SHP77 treated with DMSO at 0.1 percent for 48 hours (cell line): ENCODE measurements at places on chromosomes 4 and X.
A peak's percentile ranks its signal among the peaks of the same experiment; 100 is the strongest.

GRCh38 chrX:30572678-30573077 lies 4.9 kb downstream of the TASL start:
- no peak for DNase-seq

DNA sequence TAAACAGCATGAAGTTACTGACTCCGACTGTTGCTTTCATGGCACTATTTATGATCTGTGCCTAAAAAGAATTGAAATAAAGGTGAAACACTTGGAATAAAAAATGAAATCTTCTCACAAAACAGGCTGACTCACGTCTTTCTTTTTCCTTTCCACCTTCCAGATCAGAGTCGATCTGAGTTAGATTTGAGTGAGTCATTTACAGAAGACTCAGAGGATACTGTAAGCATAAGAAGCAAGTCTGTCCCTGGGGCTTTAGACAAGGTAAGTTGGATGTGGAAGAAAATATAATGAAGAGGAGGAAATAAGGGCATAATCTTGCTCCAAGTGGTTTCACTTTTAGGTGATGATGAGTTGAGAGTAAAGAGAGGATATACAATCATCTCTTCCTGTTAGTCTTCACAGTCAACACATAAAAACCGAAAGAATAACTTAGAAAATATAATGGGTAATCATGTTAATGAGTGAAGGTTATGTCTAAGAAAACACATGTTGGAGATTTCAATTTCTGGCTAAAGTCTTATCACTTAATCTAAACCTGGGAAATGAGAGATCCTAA lies 89.7 kb downstream of the SYTL5 start:
- no peak for DNase-seq

- no peak for DNase-seq
These were observed 242.5 kb upstream of the PRPS2 start for GRCh38 chrX:12548746-12549145.

- DNase-seq = no peak
These were observed 129.4 kb downstream of the FAT4 start for GRCh38 chr4:125444166-125444565.

- no peak for DNase-seq
These were observed 80.6 kb upstream of the CD99 start for GRCh38 chrX:2610246-2611170.

DNA sequence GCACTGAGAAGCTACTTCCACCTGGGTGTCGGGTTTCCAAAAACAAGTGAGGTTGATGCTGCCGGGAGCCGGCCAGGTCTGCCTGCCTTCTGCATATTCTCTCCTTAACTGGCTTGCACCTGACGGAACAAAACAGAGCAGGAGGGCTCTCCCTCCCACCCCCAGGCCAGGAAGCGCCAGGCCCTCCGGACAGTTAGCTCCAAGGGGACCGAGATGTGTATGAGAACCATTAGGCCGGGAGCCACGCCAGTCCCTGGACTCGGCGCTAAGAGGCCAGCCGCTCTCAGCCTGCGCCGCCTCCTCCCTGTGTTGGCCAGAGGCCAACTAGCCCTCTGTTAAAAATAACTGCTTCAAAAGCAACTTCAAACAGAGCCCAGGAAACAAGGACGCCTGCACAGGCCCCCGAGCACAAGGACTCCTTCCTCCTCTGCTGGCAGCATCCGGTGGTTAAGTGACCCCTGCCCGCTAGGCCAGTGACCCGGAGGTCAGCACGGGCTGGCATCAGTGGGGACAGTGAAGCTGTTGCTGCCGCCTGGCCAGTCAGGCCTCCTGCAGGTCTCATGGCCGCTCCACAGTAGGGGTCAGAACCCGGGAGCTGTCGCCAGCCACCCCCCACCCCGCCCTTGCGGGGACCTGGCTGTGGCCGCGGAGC lies 107.9 kb downstream of the ABLIM2 start:
- no peak for DNase-seq

DNA sequence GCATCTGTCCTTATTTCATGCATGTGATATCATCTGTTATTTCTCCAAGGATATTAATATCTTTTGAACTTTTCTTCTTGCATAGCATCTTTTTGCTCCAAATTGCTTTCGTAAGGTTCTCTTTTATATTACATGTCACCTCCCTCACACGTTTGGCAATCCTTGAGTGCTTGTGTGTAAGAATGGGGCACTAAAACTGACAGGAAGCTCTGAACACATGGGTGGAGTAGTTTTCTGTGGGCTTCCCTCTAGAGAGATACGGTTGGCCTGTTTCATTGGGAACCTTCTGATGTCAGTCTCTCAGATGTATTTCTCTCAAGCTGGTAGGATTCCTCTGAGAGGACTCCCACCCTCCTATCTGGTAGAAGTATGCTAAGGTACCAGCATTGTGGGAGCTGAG lies 223.0 kb downstream of the MID1 start:
- no peak for DNase-seq

DNA sequence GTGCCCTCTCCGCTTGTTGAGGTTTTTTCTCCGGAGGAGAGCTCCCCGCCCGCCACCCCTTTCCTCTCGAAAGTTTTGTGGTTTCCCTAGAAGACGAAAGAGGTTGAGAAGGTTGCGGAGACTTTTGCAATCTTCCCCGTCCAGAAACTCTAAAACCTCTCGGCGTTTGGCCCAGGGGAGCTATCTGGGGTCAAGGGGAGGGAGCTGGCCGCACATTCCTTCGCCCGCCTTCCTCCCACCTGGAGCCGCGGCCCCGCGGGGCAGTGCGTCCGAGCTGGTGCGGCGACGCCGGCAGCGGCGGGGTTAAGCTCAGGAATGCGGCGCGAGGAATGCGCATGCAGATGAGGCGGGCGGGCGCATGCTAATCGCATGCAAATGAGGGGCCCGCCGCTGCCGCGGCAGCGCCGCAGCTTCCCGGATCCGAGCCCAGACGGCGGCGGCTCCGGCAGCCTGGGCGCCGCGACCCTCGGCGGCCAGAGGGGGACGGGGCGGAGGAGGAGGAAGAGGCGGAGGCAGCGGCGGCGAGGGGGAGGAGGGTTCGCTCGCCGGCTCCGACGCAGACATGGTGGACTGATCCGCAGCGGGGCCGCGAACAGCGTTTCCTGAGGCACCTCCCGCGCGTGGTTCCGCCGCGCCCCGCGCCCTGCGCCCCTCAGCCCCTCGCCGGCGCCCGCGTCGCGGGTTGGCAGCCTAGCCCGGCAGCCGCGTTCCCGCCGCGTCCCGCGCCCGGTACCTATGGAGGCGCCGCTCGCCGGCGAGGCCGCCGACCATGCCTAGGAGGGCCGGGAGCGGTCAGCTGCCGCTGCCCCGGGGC lies at the start of gene WWC2:
Gene WWC2, plus strand, starts transcription at position 535 of the 814 bp plus-strand sequence. Its CDS starts 235 bp downstream, at position 770.
- peak; percentile 17 for DNase-seq

GRCh38 chr4:61195101-61195500 lies 5.0 kb upstream of the ADGRL3 start:
- no peak for DNase-seq

GRCh38 chr4:70948665-70949260 lies 44.7 kb upstream of the DCK start:
- no peak for DNase-seq

- no peak for DNase-seq
These were observed 117.0 kb upstream of the LSM6 start for GRCh38 chr4:146058531-146058930.

GRCh38 chrX:120350450-120351138 lies 11.3 kb upstream of the ATP1B4 start:
- DNase-seq = no peak

- DNase-seq = no peak
These were observed 56.6 kb upstream of the WDR1 start for GRCh38 chr4:10173037-10173753.

DNA sequence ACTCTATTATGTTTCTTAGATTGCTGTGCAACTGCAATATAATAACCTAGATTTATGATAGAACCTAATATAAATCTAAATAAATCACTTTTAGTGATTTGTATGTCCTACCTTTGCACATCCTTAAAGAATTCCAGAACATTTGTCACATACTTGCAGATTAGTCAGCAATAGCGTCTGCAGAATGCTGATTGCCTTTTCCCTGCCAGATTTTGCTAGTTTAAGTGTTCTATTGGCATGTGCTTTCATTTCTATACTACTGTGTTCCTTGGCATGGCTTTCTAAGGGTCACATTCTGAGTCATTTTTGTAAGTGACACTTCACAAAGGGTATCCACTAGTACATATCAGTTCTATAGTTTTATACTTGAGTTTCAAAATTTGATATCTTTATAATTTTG lies 303.1 kb upstream of the GIMD1 start:
- no peak for DNase-seq

GRCh38 chr4:186855111-186855510 lies 131.5 kb upstream of the FAT1 start:
- DNase-seq = no peak

- no peak for DNase-seq
These were observed 698.0 kb downstream of the FAT4 start for GRCh38 chr4:126012691-126013290.

- DNase-seq = no peak
These were observed 649.3 kb downstream of the IQCM start for GRCh38 chr4:149166365-149166764.

- no peak for DNase-seq
These were observed 129.0 kb downstream of the TMEM47 start for GRCh38 chrX:34528081-34528480.

DNA sequence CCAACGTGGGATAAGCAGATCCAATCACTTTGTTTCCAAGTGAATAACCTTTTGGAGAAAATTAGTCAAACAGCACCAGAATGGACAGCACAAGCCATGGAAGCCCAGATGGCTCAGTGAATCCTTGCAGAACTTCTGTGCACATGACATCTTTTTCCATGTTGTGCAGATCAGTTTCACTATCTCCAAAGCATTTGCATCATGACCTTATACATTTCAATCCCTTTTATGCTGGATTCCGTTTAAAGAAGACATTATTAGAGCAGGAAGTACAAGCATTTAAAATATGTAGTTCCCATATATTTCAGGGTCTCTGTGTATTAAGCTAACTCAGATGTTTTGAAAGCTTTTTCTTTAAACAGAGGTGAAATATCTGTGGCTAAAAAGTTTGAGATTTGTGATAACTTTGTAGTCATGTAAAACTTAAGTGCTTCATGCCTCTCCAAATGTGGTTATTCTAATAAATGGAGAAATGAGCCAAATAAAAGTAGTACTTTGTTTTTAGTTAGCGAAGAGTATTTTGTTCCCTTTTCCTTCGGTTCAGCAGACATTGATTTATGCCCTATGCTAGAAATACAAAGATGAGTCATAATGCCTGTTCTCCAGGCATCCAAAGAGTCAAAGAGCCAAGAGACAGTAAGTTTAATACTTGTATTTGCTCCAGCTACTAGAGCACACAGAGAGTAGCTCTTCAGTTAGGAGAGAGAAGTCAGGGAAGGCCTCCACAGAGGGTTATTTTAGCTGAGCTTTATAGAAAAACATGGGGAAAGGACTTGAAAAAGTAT lies 39.0 kb downstream of the PLAC8 start:
- DNase-seq = no peak

DNA sequence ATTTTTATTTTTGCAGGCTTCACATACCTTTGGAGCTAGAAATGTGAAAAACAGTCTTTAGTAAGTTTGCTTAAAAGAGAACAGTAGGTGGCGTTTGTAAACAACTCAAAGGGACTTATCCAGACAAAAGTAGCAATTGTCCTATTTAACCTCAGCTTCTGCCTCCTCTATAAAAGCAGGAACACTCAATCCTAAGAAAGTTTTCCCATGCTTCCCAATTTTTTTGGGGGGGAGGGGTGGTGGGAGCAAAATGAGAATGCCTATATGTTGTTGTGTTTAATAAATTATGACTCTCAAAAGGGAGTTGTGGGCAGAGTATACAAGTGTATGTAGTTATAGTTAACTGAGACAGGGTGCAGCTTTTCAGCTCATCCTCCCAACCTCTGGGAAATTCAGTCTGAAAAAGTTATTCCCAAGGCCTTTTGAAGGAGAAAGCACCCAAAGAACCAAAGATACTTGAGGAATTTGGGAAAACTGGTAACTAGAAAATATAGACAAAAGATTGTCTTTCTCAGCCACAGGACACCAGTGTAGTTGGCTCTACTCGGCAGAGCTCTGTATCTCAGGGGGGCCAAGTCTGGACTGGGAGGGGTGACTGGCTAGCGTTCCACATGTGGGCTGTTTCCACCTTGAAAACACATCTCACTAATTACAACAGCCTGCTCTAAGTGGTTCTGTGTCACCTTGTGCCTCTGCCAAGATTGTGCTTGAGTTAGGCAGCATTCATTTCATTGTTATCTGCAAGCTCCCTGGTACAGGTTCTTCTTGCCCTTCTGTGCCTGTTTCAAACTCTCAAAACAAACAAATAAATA lies 2.8 kb downstream of the SFRP2 start:
- no peak for DNase-seq

DNA sequence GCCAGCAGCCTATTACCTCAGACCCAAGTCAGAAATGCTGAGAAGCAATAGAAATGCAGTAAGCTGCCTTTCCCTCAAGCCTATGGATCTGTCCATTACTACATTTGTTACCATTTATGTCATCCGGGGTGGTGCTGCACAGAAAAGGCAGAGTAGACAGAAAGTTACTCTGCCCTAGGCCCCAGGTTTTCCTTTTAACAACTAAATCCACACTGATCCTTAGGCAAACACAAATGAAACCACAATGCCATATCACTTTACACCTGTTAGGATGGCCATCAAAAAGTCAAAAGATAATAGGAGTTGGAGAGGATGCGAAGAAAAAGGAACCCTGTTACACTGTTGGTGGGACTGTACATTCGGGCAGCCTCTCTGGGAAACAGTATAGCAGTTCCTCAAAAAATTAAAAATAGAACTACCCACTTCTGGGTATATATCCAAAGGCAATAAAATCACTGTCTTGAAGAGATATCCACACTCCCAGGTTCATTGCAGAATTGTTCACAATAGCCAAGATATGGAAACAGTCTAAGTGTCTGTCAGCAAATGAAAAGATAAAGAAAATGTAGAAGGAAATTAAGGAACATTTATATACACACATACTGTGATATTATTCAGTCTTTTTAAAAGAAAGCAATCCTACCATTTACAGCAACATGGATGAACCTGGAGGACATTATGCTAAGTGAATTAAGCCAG lies 186.3 kb downstream of the NWD2 start:
- no peak for DNase-seq

- no peak for DNase-seq
These were observed 704.8 kb downstream of the ARAP2 start for GRCh38 chr4:35539404-35540055.

DNA sequence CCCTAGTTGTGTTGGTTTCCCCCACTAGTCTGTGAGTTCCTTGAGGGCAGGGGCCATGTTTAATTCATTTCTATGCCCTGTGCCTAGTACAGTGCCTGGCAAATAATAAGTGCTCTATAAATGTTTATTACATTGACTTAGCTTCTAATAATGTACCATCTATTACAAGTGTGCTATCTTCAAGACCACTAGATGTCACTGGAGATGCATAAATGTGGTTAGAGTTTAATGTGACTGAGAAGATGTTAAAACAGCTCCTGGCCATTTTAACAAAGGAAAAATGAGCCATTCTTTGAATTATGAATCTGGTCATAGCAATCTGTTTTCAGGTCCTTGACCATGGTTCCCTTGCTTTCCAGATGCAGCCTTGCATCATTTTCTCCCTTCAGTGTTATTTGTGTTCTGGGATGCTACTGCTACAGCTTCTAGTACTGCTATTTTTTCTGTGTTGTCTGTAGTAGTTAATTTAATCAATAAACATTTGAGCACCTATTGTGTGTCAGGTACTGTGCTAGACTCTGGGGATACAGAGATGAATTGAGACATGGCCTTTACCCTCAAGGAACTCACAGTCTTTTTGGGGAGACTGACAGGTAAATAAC lies 43.2 kb downstream of the SLC9A6 start:
- DNase-seq = peak; percentile 0
